ENCODE measurements at places on chromosomes 7 and 10.
A peak's percentile ranks its signal among the peaks of the same experiment; 100 is the strongest.

DNA sequence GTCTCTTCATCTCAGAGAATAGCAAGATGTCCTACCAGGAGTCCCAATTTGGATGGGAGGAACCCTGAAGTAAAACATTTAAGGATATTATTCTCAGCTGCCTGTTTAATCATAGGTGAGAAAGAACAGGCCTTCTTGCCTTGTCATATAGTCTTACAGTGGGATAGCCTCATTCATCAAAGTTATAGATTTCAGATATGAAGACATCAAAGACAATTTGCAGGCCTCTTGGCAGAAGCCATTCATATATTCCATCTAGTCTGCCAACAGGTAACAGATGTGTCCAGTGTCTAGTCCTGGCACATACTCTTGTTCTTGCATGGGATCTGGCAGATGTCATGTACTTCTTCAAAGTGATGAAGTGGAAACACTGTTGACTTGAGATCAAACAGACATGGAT is 601.3 kb upstream of the GHITM start:
- DNase-seq, result no peak
- no peaks in the 10 kb centered on the region for H3K36me3 ChIP-seq
- H3K27ac ChIP-seq, result no peak overlapping the region
- no peaks in the 10 kb centered on the region for H3K4me1 ChIP-seq

DNA sequence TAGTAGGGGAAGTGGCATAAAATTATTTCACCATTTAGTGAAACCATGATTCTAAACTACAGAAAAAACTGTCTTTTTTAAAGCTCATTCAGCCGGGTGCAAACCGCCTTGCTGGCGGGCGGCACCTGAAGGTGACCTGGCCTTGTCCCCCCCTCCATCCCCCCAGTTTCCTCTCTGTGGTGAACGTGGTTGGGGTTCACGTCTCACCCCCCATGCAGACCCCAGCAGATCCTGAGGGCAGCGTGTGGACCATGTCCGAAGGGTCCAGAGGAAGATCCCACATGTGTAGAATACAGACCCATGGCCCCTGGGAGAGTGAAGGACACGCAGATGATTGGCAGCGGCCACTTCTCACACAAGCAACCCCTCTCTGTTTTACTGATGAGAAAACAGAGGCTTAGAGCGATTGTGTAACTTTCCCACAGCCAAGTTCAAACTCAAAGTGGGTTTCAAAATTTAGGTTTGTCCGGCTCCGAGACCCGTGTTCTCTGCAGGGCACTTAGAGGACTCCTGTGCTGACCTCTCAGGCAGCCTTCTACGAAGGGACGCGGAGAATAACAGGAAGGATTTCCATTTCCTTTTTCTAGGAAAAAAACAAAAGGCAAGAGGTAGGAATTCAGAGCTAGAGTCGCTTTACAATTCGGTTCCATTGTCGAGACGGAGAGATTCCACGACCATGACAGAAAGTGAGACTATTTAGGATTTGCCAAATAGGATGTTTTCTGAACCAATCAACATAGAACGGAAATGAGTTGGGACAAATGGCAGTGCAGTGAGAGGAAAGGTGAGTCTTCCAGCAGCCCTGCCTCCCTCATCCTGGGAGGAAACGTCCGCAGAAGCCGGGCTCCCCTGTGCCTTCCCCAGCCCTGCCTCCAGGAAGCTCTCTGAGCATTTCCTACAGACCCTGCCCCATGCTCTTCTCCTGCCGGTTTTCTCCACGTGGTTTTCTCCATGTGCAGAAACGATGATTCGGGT is 67.6 kb upstream of the PITRM1 start:
- DNase-seq, result no peak
- no peaks in the 10 kb centered on the region for H3K27me3 ChIP-seq
- H3K36me3 ChIP-seq, result no peaks in the 10 kb centered on the region
- no peak overlapping the region for H3K27ac ChIP-seq
- no peaks in the 10 kb centered on the region for H3K4me1 ChIP-seq

GRCh38 chr10:70679498-70679897 is 7.2 kb downstream of the ADAMTS14 start:
- H3K27ac ChIP-seq, result peak overlapping the region; percentile 59
- peaks cover 15% of the 10 kb centered on the region for H3K4me1 ChIP-seq
- DNase-seq, result peak; percentile 96
- H3K4me3 ChIP-seq, result no peak overlapping the region

GRCh38 chr7:41029072-41029499 is 673.8 kb downstream of the INHBA start:
- peak overlapping the region; percentile 68 for H3K27ac ChIP-seq
- H3K4me3 ChIP-seq, result no peak overlapping the region
- DNase-seq, result peak; percentile 97
- H3K36me3 ChIP-seq, result no peaks in the 10 kb centered on the region
- H3K27me3 ChIP-seq, result no peaks in the 10 kb centered on the region

DNA sequence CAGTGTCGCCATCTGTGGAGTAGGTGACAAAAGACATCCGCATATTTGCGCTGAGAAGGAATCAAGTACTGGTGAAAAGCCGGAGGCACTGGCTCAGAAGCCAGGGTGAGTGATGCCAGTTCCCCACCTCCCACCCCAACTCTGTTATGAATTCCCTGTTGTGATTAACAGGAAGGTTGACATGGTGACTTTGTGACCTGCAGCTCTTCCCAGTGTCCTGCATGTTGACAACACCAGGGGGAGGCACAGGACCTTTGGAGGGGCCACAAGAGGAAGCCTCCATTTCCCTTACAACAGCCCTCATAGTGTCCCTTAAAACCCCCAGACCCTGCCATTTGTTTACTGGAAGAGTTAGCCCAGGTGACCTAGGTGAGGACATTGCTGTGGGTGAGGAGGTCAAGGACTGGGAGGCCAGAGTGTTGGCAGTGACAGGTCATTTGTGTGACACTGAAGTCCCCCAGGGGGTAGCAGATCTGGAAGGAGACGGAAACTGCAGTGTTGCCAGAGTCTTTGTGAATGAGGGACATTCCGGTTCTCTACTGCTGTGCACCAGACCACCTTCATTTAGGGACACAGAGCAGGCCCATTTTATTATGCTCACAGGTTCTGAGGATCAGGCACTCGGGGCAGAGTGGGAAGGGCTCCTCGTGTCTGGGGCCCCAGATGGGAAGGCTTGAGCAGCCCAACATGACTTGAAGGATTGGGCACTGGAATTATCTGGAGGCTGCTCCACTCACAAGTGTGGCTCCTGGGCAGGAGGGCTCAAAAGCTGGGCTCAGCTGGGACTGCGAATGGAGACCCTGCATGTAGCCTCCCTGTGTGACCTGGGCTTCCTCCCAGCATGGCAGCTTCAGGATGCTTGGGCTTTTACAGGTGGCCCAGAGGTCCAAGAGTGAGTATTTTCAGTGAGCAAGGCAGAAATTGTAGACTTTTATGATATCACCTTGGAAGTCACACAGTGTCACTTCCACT is 13.0 kb upstream of the ANTXRL start:
- peaks cover 13% of the 10 kb centered on the region for H3K27me3 ChIP-seq
- no peaks in the 10 kb centered on the region for H3K36me3 ChIP-seq
- H3K4me1 ChIP-seq, result no peaks in the 10 kb centered on the region
- no peak overlapping the region for H3K4me3 ChIP-seq

GRCh38 chr7:131533566-131534561 is 22.6 kb downstream of the PODXL start:
- H3K27ac ChIP-seq, result no peak overlapping the region
- H3K4me3 ChIP-seq, result no peak overlapping the region
- peaks cover 13% of the 10 kb centered on the region for H3K4me1 ChIP-seq
- H3K27me3 ChIP-seq, result no peaks in the 10 kb centered on the region
- no peak for DNase-seq

- H3K27me3 ChIP-seq, result peaks cover 21% of the 10 kb centered on the region
- no peaks in the 10 kb centered on the region for H3K36me3 ChIP-seq
- H3K4me3 ChIP-seq, result no peak overlapping the region
- DNase-seq, result no peak
- no peak overlapping the region for H3K27ac ChIP-seq
- H3K4me1 ChIP-seq, result peaks cover 8% of the 10 kb centered on the region
Observed at GRCh38 chr10:43221419-43222209, 45.3 kb downstream of the RASGEF1A start.

DNA sequence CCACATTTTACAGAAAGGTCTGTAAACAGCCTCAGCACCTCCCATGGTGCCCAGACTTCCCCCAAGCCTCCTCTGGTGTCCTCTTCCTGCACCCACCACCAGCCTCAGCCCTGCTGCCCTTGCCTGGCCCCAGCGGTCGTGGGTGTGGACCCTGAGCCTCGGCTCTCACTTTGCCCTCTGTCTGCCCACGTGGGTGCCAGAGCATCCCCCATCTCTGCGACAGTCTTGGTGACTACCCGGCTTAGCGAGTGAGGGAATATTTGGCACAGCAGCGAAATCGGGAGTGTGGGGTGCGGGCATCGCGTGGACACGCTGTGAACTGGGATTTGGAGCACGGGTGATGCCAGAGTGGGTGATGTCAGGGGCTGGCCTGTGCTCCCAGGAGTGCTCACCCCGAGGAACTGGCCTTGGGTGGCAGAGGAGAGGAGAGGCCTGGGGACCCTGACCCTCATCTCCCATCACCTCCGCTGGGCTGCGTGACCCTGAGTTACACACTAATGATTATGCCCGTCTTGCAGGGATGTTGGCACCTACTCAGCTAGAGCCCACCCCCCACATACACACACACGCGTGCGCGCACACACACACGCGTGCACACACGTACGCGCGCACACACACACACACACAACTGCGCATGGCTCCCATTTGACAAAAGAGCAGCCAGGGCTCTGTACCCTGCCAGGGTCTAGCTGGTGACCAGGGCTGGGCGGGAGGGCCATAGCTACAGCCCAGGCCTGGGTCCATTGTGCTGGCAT is 8.7 kb downstream of the ELFN1 start:
- no peaks in the 10 kb centered on the region for H3K36me3 ChIP-seq
- H3K4me1 ChIP-seq, result no peaks in the 10 kb centered on the region
- H3K27ac ChIP-seq, result no peak overlapping the region
- H3K27me3 ChIP-seq, result no peaks in the 10 kb centered on the region
- DNase-seq, result no peak

- H3K27me3 ChIP-seq, result no peaks in the 10 kb centered on the region
- no peaks in the 10 kb centered on the region for H3K36me3 ChIP-seq
- 0 out of 2 replicates have a peak overlapping the region, but pooled peaks have one; percentile 4 for H3K27ac ChIP-seq
Observed at GRCh38 chr7:133691727-133692610, 435.2 kb upstream of the LRGUK start.

- no peak overlapping the region for H3K27ac ChIP-seq
- no peak for DNase-seq
- H3K36me3 ChIP-seq, result no peaks in the 10 kb centered on the region
- H3K4me3 ChIP-seq, result no peak overlapping the region
- H3K27me3 ChIP-seq, result peaks cover 23% of the 10 kb centered on the region
Observed at GRCh38 chr10:49602380-49603023, 7.6 kb upstream of the SLC18A3 start.

GRCh38 chr7:44401692-44402091 is 76.3 kb upstream of the CAMK2B start:
- H3K4me3 ChIP-seq, result no peak overlapping the region
- H3K27ac ChIP-seq, result no peak overlapping the region
- no peaks in the 10 kb centered on the region for H3K4me1 ChIP-seq
- H3K27me3 ChIP-seq, result no peaks in the 10 kb centered on the region
- no peak for DNase-seq
- H3K36me3 ChIP-seq, result no peaks in the 10 kb centered on the region

DNA sequence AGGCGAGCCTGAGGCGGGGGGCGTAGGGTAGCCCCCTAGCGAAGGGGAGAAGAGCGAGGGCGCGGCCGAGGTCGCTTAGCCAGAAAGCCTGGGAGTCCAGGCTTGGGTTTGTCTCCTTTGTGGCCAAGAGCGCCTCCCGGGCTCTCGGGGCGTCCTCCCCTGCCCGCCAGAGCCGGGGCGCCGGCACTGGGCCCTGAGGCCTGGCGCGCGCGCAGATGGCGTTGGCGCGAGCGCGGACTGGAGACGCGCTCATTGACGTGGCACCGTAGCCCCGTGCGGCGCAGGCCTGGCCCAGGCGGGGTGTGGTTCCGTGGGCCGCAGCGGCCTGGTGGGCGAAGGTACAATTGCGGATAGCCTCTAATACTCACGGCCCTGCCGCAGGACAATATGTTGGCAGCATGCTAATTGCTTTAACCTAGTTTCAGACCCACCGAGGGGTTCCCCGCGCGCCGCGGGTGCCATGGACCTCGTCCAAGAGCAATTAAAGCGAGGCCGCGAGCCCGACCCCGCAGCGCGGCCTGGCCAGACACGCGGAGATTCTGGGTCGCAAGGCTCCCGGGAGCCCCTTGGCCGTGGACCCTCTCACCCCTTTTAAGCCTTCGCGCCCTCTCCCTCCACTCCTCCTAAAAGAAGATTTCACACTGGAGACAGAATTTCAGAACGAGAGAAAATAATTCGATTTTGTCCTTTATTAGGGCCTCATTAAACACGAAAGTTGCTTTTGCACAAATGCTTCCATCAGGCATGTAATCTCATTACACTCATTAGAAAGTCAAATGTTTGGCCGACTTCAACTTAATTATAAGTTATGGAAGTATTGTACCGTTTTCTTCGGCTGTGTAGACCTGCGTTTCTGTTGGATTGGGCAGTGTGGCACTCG is 3.1 kb downstream of the PTF1A start:
- H3K36me3 ChIP-seq, result no peaks in the 10 kb centered on the region
- H3K27ac ChIP-seq, result no peak overlapping the region
- peaks cover 63% of the 10 kb centered on the region for H3K27me3 ChIP-seq
- H3K4me1 ChIP-seq, result no peaks in the 10 kb centered on the region

- peak overlapping the region; percentile 98 for H3K27ac ChIP-seq
- peak overlapping the region; percentile 63 for H3K4me3 ChIP-seq
- no peaks in the 10 kb centered on the region for H3K27me3 ChIP-seq
Observed at GRCh38 chr10:127148066-127148932, 48.1 kb downstream of the INSYN2A start.

All from GM23248 (cell line).